RWPE1 (cell line): ENCODE measurements at places on chromosomes 7 and 10.

- DNase-seq: no peak
Measured at GRCh38 chr7:150311146-150311545, 12.0 kb upstream of the LRRC61 start.

GRCh38 chr7:2152646-2153045 lies 80.1 kb downstream of the MAD1L1 start:
- DNase-seq: no peak

- DNase-seq: peak; percentile 13
Measured at GRCh38 chr10:76902949-76903348, 734.7 kb downstream of the KCNMA1 start.

DNA sequence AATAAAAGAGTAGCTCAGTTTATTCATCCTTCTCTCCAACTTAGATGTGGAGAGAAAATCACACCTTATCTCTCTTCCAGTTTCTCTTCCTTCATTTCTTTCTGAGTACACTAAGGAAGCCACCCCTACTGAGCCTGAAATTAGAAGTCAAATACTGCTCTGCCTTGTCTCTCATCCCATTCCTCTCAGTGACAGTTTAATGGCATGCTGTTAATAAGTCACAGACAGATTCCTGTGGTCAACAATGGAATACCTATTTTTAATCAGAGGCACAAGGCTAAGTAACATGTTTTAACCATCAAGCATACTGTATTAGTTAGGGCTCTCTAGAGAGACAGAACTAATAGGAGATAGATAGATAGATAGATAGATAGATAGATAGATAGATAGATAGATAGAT lies 253.2 kb downstream of the HTR7 start:
- no peak for DNase-seq

DNA sequence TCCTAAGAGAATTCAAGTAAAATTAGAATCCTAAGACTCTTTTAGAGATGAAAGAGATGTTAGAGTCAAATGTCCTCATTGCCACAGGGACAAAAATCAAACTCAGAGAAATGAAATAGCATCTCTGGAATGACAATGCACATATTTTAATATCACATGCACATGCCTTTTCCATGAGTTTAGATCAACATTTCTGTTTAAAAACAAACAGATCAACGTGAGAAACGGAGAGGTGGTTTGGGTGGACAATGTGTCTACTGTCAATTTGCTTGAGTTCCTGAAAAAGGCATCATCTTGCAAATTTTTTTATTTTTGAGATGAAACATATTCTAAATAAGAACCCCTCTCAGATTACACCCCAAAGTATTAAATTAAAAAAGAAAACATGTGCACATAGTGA lies 130.0 kb downstream of the CHRM2 start:
- no peak for DNase-seq

DNA sequence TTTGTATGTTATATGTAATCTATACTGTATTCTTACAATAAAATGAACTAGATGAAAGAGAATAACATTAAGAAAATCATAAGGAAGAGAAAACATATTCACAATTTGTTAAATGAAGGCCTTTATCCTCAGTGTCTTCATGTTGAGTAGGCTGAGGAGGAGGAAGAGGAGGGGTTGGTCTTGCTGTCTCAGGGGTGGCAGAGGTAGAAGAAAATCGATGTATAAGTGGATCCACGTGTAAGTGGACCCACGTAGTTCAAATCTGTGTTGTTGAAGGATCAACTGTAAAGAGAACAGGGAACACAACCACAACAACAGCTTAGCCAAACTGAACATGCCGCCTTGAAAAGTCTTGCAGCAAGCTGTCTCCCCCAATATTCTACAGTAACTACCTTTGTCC lies 161.6 kb upstream of the NRP1 start:
- DNase-seq: no peak

DNA sequence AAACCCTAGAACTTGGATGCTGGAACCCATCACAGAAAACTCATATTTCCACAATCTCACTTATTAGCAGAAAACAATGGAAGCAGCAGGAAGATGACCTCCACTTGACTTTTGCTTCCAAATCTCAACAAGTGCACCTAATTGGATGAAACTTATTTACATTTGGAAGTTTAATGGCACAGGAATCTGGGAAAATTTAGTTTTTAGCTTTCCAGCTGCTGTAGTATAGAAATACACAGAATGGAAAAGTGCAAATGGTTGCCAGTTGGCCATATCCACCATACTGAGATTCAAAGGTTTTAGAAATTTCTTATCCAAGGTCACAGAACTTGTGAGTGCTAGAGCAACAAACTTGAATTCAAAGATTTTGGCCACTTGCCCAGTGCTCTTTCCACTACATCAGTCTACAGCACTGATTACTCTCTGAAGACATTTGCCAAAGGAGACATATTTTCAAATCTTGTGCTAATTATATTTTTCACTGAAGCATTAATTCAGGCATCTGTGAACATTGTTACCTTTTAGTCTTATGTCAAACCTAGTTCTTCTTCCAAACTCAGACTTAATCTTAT lies 9.3 kb upstream of the AHR start:
- DNase-seq: no peak

DNA sequence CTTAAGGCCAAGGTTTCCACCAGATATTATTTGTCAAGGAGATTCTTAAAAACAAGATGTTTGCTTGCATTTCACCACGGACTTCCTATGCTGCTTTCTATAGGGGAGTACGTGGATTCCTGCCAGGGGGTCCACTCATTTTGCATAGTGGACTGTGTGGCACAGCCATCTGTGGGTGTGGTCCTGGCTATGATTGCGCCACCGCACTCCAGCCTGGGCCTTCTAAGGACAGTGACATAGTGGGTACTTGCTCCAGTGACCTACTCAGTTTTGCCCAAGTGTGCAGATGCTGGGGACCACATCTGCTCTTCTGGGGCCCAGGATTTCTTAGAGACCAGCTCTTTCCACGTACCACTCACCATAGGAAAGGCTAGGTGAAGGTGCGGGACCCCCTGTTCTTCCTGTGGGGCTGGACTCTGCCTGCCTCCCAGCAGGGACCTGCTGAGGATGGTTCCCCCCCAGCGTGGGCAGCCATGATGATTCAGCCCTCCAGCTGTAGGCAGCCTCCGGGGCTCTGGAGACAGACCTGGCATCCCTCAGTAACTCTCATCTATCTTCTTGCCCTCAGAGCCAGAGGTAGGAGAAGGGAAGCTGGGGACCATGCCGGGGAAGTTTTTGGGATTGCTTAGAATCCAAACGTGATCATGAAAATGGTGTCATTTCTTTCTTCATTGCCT lies 42.9 kb downstream of the HK1 start:
- no peak for DNase-seq

DNA sequence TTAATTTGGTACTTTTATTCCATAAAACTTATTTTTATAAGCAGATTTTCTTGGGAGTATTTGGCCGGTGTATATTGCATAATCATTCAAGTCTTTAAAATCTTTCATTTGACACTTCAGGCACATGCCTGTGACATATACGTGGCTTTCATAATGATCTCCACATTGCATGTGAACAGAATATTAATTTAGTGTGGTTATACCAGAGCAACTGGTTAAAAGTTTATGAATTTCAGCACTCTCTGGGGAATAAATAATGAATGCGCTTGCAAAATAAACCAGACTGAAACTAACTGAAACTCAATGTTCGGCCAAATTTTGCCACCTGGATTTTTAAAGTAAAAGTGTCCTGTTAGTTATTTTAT lies 242.3 kb downstream of the GLI3 start:
- no peak for DNase-seq

DNA sequence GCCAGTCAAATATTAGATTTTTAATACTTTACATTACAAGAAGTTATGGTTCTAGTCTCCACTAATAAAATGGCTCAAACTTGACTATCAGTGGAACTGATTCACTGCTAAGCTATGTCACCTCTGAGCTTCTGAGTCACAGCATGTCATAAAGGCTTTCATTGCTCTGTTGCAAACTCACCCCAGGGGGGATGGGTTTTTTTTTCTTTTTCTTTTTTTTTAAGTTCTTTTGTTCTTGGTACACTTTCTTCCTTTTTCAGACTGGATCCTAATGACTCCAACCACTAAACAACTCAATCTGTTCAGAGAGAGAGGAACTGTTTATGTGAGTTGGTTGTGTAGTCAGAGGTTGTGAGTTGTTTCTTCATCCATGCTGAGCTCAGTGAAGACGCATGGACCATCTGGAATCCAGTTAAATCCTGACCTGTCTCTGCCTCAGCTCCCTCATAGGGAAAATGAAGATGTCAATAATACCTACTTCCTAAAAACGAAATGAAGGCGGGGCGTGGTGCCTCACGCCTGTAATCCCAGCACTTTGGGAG lies 11.0 kb downstream of the MYOF start:
- DNase-seq: peak; percentile 76

- DNase-seq: no peak
Measured at GRCh38 chr10:133461027-133461426, 7.3 kb downstream of the SCART1 start.

DNA sequence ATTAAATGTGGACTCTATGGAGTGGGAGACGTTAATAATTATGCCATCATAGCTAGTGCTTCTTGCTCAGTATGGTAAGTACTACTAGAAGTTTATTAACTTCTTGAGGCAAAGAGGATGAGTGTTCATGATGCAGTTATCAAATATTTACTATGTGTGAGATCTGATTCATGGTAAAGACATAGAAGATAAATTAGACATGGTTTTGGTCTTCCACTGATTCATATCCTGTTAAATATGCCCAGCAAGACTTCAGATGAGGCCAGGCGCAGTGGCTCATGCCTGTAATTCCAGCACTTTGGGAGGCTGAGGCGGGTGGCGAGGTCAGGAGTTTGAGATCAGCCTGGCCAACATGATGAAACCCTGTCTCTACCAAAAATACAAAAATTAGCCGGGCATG lies 547.1 kb upstream of the ANKRD30A start:
- DNase-seq: no peak

- DNase-seq: no peak
Measured at GRCh38 chr7:76187272-76187671, 14.4 kb upstream of the SRRM3 start.

GRCh38 chr7:64755865-64756264 lies 38.4 kb upstream of the ZNF138 start:
- DNase-seq: no peak

DNA sequence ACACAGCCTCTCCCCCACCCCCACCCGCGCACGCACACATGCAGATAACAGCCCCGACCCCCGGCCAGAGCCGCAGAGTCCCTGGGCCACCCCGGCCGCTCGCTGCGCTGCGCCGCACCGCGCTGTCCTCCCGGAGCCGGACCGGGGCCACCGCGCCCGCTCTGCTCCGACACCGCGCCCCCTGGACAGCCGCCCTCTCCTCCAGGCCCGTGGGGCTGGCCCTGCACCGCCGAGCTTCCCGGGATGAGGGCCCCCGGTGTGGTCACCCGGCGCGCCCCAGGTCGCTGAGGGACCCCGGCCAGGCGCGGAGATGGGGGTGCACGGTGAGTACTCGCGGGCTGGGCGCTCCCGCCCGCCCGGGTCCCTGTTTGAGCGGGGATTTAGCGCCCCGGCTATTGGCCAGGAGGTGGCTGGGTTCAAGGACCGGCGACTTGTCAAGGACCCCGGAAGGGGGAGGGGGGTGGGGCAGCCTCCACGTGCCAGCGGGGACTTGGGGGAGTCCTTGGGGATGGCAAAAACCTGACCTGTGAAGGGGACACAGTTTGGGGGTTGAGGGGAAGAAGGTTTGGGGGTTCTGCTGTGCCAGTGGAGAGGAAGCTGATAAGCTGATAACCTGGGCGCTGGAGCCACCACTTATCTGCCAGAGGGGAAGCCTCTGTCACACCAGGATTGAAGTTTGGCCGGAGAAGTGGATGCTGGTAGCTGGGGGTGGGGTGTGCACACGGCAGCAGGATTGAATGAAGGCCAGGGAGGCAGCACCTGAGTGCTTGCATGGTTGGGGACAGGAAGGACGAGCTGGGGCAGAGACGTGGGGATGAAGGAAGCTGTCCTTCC lies 620 bp downstream of the EPO start:
- DNase-seq: no peak

- DNase-seq: no peak
Measured at GRCh38 chr7:79837915-79838314, 296.7 kb upstream of the GNAI1 start.

DNA sequence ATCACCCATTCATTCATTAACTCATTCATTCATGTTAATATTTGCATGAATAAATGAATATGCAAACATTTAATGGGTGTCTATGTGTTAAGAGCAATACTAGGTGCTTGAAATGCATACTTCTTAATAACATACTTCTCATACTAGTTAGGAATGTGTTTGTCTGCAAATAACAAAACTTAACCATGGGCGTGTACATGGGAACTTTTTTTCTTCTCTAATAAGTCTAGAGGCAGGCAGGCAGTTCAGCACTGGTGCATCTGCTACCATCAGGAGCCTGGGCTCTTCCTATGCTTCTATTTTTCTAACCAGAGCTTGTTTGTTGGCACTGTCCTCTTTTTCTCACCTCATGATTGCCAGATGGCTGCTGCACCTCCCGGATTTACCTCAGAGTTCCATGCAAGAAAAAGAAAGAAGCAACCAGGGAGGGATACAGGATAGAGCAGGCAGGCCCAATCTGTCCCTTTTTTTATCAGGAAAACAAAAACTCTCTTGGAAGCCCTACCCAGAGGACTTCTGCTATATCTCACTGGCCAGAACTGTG lies 22.7 kb downstream of the CDHR3 start:
- DNase-seq: no peak

DNA sequence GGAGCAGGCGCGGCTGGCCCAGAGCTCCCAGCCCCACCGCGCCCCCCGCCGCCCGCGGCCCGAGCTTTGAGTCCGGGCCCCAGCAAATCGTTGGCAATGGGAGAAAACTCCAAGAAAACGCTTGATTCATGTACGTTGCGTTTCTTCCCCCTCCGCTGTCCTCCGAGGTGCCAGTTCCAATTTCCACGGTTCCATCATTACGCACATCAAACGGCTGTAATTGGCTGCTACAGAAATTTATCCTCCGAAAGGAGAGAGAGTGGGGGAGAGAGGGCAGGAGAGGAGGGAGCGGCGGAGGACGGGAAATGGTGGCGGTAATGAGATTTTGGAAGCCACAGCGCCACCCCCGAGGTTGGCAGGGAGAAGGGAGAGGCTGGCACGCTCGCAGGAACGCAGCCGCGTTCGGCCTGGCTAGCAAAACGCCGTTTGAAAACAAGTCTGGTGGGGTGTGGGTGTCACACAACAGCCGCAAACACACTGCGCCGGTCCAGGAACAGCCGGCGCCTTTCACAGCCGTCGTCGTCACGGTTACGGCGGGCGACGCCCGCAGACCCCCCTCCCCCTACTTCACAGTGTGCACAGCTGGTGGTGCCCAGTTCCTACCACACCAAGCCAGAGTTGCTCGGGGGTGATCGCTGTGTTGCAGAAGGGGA lies 57.5 kb downstream of the UNCX start:
- DNase-seq: no peak
